ENCODE measurements at places on chromosomes 4 and X. TPM values are rescaled to one million over a fixed set of nuclear protein-coding genes. Genes with fewer than 3 reads are reported as not detected.

The CCDC110 gene
- total RNA-seq, result 0.50 TPM

- H3K36me3 ChIP-seq, result no peaks in the 10 kb centered on the region
- H3K27ac ChIP-seq, result no peak overlapping the region
- no peaks in the 10 kb centered on the region for H3K4me1 ChIP-seq
- no peak overlapping the region for H3K4me3 ChIP-seq
- no peak for DNase-seq
Observed at GRCh38 chr4:10275696-10276095, 159.1 kb upstream of the WDR1 start.

GRCh38 chrX:107601326-107601725 lies 27.0 kb upstream of the PRPS1 start:
- no peaks in the 10 kb centered on the region for H3K36me3 ChIP-seq
- H3K4me1 ChIP-seq, result no peaks in the 10 kb centered on the region
- H3K27ac ChIP-seq, result no peak overlapping the region
- no peak for DNase-seq
- H3K27me3 ChIP-seq, result peaks cover 5% of the 10 kb centered on the region
- no peak overlapping the region for H3K4me3 ChIP-seq

The CEP135 gene
- total RNA-seq, result 5.6 TPM

GRCh38 chr4:182804131-182804530 lies 113.1 kb downstream of the DCTD start:
- DNase-seq, result no peak
- no peak overlapping the region for H3K27ac ChIP-seq
- H3K4me3 ChIP-seq, result no peak overlapping the region

DNA sequence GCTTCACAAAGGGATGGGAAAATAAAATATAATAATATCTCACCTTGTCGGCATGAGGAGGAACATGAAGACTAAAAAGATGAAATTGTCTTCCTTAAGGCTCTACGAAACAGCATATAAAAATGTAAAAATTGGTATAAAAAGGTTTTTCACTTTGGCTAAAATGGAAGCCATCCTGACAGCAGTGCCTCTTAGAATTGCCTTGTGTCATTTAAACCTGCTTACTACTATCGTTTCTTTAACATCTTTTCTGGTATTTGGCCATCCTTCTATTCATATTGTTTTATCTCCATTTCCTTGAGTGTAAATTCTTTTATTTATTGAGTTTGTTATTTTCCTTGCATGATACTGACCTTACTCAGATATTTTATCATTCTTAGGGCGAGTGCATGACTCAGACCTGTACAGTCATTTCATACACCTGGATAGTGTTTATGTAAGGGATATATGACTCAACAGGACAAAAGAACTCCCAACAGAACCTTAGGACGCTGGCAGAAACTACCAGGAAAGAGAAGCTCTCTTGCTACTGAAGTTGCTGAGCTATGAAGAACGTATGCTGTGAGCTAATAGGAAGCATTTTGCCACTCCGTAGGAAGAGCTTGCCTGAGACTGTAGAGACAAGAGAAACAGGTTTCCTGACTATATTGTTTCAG lies 5.8 kb upstream of the CDKN2AIP start:
- no peaks in the 10 kb centered on the region for H3K27me3 ChIP-seq
- DNase-seq, result no peak
- H3K4me1 ChIP-seq, result peaks cover 7% of the 10 kb centered on the region

- H3K27me3 ChIP-seq, result no peaks in the 10 kb centered on the region
- no peaks in the 10 kb centered on the region for H3K36me3 ChIP-seq
- no peaks in the 10 kb centered on the region for H3K4me1 ChIP-seq
- H3K27ac ChIP-seq, result no peak overlapping the region
- no peak overlapping the region for H3K4me3 ChIP-seq
Observed at GRCh38 chr4:153212736-153213135, 8.5 kb downstream of the TRIM2 start.

The HMX1 gene
- total RNA-seq, result not detected

- no peak overlapping the region for H3K27ac ChIP-seq
- H3K4me1 ChIP-seq, result peaks cover 32% of the 10 kb centered on the region
- DNase-seq, result no peak
Observed at GRCh38 chr4:140705625-140706275, 50.4 kb downstream of the TBC1D9 start.
